Activated CD4-positive, alpha-beta memory T cell treated with anti-CD3 and anti-CD28 coated beads for 36 hours (primary cell): ENCODE measurements at places on chromosomes 7 and 10. TPM values are rescaled to one million over a fixed set of nuclear protein-coding genes. Genes with fewer than 3 reads are reported as not detected.

CPEB3 gene
- 1.6 TPM for total RNA-seq

CUBN gene
- 0.31 TPM for total RNA-seq

CEP55 gene
- total RNA-seq = 88.0 TPM

POU6F2 gene
- total RNA-seq = not detected

EPHA1 gene
- total RNA-seq = 4.3 TPM

ITIH5 gene
- not detected for total RNA-seq

GDF2 gene
- total RNA-seq = not detected

OR2A42 gene
- not detected for total RNA-seq

GRID2IP gene
- total RNA-seq = 0.19 TPM

UPK3B gene
- total RNA-seq = 1.6 TPM

ACSM6 gene
- total RNA-seq = not detected

TUBB8 gene
- not detected for total RNA-seq

TMEM106B gene
- total RNA-seq = 26.2 TPM

HOXA7 gene
- not detected for total RNA-seq

VPS26A gene
- 51.4 TPM for total RNA-seq

SOSTDC1 gene
- total RNA-seq = not detected

GPR141 gene
- not detected for total RNA-seq

AMPH gene
- total RNA-seq = not detected

ACSL5 gene
- total RNA-seq = 32.9 TPM

CNTNAP2 gene
- total RNA-seq = not detected

OPN4 gene
- not detected for total RNA-seq

PTPRN2 gene
- 0.51 TPM for total RNA-seq

WEE2 gene
- total RNA-seq = not detected

LRRTM3 gene
- total RNA-seq = not detected

BTBD16 gene
- total RNA-seq = not detected

INA gene
- total RNA-seq = 0.14 TPM

GATA3 gene
- total RNA-seq = 47.4 TPM

RPEL1 gene
- 0.10 TPM for total RNA-seq

MKRN1 gene
- total RNA-seq = 106 TPM
